ENCODE measurements at places on chromosomes 1 and 21.

DNA sequence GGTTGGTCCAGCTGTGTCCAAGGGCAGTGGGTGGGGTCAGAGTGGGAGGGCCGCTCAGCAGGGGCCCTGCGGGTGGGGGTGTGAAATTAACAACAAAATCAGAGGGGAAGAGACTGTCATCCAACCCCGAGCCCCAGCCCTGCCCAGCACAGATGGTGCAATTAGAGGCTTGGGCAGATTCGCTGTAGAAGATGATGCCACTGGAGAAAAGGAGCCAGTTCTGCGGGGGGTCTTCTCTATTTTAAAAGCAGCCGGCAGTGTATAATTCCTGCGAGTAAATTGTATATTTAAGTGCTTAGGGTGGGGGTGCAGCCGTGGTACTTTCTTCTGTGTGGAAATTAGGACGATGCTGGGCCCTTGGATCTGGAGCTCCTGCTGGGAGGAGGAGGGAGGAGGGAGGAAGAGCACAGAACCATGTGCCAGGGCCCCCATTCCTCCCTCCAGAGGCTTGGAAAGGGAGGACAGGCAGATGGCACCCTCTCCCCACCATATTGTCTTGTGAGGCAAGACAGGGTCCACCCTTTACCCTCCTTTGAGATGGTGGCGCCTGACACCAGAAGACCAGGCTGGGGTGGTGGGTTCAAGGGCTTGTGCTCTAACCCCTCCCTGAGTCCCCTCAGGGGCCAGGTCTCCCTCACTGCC is 89.2 kb downstream of the ACTL8 start:
- DNase-seq: no peak

- DNase-seq: peak; percentile 6
Measured at GRCh38 chr1:228781161-228781808, 46.0 kb downstream of the RHOU start.

GRCh38 chr1:85166351-85166750 is 34.5 kb downstream of the SYDE2 start:
- no peak for DNase-seq

- peak; percentile 64 for DNase-seq
Measured at GRCh38 chr1:151267760-151268159, 13.2 kb downstream of the PSMD4 start.
